ENCODE measurements at places on chromosomes 5 and 9. TPM values are rescaled to one million over a fixed set of nuclear protein-coding genes. Genes with fewer than 3 reads are reported as not detected.

The AFAP1L1 gene
- 22.8 TPM for total RNA-seq

The LVRN gene
- total RNA-seq = 0.94 TPM

- H3K4me3 ChIP-seq = no peak overlapping the region
- H3K36me3 ChIP-seq = no peaks in the 10 kb centered on the region
- no peaks in the 10 kb centered on the region for H3K4me1 ChIP-seq
- no peaks in the 10 kb centered on the region for H3K27me3 ChIP-seq
Measured at GRCh38 chr5:110195288-110195687, 505.6 kb downstream of the MAN2A1 start.

GRCh38 chr5:54859316-54859715 is 126.1 kb downstream of the ESM1 start:
- no peak overlapping the region for H3K4me3 ChIP-seq
- no peak for DNase-seq
- peaks cover 2% of the 10 kb centered on the region for H3K27me3 ChIP-seq
- H3K36me3 ChIP-seq = no peaks in the 10 kb centered on the region

GRCh38 chr5:35484241-35484640 is 133.4 kb upstream of the SPEF2 start:
- H3K27ac ChIP-seq = no peak overlapping the region
- H3K27me3 ChIP-seq = no peaks in the 10 kb centered on the region
- H3K36me3 ChIP-seq = no peaks in the 10 kb centered on the region

- peak; percentile 73 for DNase-seq
- no peak overlapping the region for H3K4me3 ChIP-seq
- H3K27ac ChIP-seq = no peak overlapping the region
- H3K36me3 ChIP-seq = no peaks in the 10 kb centered on the region
Measured at GRCh38 chr5:171629628-171630349, 155.8 kb upstream of the SMIM23 start.

DNA sequence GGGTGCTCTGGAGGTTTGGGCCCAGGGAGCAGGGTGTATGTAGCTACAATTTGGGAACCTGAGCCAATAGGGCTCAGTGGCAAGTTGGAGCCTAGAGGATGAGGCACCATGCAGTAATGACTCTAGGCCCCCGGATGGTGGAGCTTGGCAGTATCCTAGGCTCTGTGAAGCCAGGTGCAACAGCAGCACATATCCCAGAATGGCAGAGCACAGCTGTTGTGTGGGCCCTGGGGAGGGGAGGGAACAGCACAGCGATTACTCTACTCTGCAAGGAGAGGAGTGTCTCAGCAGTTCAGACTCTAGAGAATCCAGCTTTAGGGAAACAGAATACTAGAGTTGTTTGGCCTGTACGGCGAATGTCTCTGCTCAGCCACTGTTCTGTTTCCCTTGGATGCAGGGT is 56.1 kb downstream of the LRRTM2 start:
- no peaks in the 10 kb centered on the region for H3K27me3 ChIP-seq
- no peaks in the 10 kb centered on the region for H3K4me1 ChIP-seq
- H3K36me3 ChIP-seq = peaks cover 11% of the 10 kb centered on the region
- no peak for DNase-seq
- no peak overlapping the region for H3K27ac ChIP-seq

DNA sequence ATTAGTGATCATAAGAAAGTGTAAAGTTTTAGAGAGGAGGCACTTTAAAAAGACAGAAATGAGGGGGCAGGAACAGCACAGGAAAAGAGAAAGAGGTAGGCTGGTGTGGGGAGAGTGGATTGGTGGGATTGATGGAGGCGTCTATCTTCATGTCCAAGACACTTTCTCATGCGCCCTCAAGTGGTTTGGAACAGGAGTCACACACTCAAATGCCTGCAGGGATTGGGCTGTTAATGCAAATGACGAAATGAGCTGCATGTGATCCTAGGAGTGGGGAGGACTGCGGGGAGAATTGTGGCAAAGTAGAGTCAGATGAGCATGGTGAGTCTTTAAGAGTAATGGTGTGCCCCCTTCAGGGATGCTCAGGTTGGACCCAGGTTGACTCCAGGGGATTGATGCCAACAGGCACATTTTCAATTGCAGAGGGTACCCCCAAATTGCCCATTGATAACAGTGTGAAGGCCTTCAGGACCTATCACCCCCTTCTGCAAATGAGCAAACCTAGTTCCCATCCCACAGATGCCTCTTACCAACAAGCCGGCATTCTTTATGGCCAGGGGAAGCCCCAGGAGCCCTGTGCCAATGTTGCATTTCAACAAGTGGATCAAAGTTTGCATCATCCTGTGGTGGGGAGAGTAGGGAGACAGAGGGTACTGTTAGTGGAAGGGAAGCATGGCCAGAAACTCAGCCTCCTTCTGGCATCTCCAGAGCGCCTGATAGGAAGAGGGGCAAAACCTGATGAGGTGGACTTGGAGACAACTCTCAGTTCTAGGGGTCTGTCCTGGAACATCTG is 5.3 kb downstream of the SLC36A3 start:
- H3K27ac ChIP-seq = no peak overlapping the region
- H3K4me3 ChIP-seq = no peak overlapping the region
- no peaks in the 10 kb centered on the region for H3K4me1 ChIP-seq
- H3K27me3 ChIP-seq = no peaks in the 10 kb centered on the region

- DNase-seq = peak; percentile 95
- no peaks in the 10 kb centered on the region for H3K36me3 ChIP-seq
- H3K27me3 ChIP-seq = no peaks in the 10 kb centered on the region
Measured at GRCh38 chr9:129557192-129558036, 63.5 kb downstream of the C9orf50 start.

DNA sequence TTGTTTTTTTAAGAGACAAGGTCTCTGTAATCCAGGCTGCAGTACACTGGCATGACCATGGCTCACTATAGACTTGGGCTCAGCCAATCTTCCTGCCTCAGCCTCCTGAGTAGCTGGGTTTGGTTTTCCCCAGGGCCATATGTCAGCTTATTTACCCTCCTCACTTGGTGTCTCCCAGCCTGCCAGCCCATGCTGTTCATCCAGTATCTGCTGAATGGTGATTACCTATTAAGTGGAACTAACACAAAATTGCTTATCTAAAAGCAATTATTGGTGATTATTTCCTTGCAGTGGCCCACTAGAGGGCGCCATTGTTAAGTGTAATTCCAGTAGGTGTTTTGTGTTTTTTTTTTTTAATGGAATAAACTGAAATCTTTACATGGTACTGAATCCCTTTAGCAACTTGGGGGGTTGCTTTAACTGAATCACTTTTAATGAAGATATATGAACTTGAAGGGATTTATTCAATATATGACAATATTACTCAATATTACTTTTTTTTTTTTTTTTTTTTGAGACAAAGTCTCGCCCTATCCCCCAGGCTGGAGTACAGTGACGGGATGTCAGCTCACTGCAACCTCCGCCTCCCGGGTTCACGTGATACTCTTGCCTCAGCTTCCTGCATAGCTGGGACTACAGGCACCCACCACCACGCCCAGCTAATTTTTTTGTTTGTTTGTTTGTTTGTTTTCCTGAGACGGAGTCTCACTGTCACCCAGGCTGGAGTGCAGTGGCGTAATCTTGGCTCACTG is 13.8 kb downstream of the EXOSC2 start:
- no peaks in the 10 kb centered on the region for H3K27me3 ChIP-seq
- peak; percentile 79 for DNase-seq
- no peak overlapping the region for H3K27ac ChIP-seq
- H3K36me3 ChIP-seq = peaks cover 17% of the 10 kb centered on the region

- H3K4me1 ChIP-seq = peaks cover 9% of the 10 kb centered on the region
- H3K36me3 ChIP-seq = no peaks in the 10 kb centered on the region
- no peak overlapping the region for H3K27ac ChIP-seq
- DNase-seq = no peak
- no peaks in the 10 kb centered on the region for H3K27me3 ChIP-seq
- no peak overlapping the region for H3K4me3 ChIP-seq
Measured at GRCh38 chr5:157451806-157452205, 8.2 kb upstream of the NIPAL4 start.
